Left ventricle myocardium superior (tissue), 1 donor: ENCODE measurements at places on chromosomes 3 and 15. TPM values are rescaled to one million over a fixed set of nuclear protein-coding genes. Genes with fewer than 3 reads are reported as not detected.

SLC15A2 gene
- 6.8 TPM for total RNA-seq

THSD4 gene
- 80.7 TPM for total RNA-seq

SCG5 gene
- not detected for total RNA-seq

BAHD1 gene
- 18.1 TPM for total RNA-seq

C2CD4A gene
- not detected for total RNA-seq

- DNase-seq = no peak
These were observed 59.0 kb downstream of the CLEC3B start for GRCh38 chr3:45084820-45085816.

- DNase-seq = no peak
These were observed 457.7 kb downstream of the EPHA3 start for GRCh38 chr3:89565098-89565497.

- DNase-seq = no peak
These were observed 10.0 kb downstream of the MRPS25 start for GRCh38 chr3:15055019-15055557.

DNA sequence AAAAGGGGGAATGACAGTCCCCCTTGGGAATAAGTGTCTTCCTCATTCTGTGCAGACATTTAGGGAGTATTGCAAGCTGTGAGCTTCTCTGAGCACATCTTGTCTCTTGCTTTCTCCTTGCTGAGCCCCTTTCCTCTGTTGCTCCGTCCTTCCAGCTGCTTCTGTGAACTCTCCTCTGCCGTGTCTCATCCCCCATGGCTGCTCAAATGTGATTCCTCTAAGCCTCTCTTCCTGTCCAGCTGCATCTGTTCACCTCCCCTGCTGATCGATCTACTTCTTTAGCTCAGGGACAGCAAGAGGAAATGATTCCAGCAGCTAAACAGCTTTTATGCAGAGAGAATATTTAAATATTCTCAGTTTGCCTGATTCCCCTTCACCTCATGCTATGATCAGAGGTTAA, 328.0 kb upstream of the DNAJC19 start:
- DNase-seq = no peak
